ENCODE measurements at places on chromosomes 7 and 10.

DNA sequence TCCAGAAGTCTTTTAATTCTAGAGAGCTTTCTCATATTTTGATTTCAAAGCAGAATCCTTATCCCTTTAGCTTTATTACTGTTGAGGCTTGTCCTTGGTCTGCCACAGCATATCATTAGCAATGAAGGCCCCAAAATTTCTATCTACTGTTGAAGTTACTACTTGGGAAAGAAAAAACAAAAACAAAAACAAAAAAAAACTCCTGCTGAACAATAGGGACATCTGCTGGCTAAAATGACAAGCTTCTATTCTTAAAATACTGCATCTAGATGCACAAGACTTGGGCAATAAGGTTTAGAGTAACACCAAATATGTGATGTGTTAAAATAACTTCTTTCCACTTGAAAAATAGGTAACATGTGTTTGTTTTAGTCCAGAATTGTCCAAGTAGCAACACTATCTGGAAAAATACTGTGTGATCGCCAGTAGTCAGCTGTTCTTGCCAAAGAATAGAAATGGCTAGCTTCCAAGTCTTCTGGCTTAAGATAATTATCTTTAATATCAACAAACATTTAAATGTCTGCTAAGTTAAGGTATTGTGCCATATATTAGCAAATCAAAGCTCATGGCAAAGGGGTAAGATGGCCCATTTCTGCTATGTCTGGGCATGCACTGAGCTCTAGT, 3.8 kb upstream of the DMTF1 start:
- no peak for DNase-seq

GRCh38 chr7:27143023-27143949, at the start of gene HOXA5:
HOXA5 (minus strand) TSS chr7:27143681; CDS start chr7:27143607, 74 bp downstream.
- peak; percentile 63 for DNase-seq

GRCh38 chr7:23698822-23699221, 11.2 kb upstream of the STK31 start:
- no peak for DNase-seq

GRCh38 chr10:129707406-129708388, 240.7 kb downstream of the MGMT start:
- no peak for DNase-seq

DNA sequence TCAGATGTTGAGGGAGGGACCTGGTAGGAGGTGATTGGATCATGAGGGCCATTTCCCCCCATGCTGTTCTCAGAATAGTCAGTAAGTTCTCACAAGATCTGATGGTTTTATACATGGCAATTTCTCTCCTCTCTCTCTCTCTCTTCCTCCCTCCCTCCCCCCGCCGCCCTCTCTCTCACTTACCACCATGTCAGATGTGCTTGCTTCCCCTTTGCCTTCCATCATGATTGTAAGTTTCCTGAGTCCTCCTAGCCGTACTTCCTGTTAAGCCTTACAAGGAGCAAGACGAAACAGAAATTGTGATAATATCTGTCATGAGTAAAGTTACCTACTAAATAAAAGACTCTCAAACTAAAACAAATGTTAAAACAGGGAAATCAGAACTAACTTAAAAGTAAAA, 19.9 kb upstream of the GPR141 start:
- DNase-seq = no peak

DNA sequence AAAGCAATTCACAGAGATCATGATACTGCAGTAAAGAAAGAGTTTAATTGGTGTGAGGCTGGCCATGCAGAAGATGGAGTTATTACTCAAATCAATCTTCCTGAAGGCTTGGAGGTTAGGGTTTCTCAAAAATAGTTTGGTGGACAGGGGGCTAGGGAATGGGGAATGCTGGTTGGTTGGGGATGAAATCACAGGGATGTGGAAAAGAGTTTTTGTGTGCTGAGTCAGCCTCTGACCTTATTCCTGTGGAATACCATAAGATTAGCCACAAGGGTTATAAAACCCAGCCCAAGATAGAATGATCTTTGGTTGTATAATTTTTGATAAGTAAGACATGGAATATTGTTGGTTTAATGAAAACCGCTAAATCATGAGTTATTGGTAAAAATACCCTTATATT, 764.3 kb downstream of the TYW1 start:
- no peak for DNase-seq

DNA sequence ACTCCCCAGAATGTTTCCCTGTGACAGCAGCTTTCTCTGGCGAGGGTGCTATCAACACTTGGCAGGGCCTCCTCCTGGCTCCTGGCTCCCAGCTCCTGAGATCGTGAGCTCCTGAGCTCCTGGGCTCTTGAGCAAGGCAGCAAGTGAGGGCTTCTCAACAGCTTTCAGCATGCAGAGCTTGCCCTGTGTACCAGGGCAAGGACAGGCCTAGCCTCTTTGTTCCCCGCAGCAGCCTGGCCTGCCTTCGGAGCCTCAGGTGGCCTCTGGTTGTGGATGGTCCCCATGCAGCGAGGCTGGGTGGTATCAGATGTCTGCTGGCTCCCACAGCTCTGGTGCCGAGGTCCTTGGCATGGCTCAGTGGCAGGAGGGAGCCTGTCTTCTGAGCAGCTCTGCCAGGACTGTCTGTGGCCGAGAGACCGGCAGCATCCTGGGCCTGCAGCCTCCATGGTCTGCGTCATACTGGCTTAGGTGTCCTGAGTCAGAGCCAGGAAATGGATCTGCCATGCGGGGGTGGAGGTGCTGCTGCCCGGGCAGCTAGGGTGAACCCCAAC, 44.2 kb downstream of the ZMIZ1 start:
- peak; percentile 75 for DNase-seq

DNA sequence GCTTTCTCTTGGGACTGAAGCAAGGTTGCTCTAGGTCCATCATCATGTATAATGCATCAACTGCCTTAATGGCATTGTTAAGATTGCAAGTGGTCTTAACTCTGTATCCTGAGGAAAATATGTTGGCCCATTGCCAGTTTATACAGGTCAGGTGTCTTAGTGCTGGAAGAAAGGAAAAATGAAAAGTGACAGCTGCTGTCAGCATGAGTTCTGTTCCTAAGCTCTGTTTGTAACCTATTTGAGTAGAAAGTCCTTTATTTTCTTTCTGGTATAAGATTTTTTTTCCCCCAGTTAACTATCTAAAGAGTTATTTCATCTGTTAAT, 127.2 kb downstream of the SRI start:
- no peak for DNase-seq

GRCh38 chr10:113849140-113849803, 4.6 kb downstream of the DCLRE1A start:
- DNase-seq = no peak

DNA sequence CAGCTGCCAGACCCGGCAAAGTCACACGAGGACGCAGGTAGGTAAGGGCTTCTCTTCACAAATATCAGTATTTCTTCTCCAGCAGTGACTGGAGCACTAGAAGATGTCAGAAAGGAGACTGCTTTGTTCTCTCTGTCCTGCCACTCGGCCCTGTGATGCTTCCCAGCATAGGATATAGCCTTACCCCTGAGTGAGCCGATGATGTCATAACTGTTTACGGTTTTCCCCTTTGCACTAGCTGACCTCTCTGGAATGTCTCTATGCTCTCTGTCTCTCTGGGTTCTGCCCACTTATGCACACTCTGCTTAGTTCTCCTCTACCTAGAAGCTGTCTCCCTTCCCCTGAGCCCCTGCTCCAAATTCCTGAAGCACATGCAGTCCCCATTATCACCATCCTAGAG, 167.5 kb upstream of the PODXL start:
- DNase-seq = no peak

- no peak for DNase-seq
Observed at GRCh38 chr10:97134110-97134509, 51.6 kb downstream of the SLIT1 start.

- DNase-seq = no peak
Observed at GRCh38 chr7:121049897-121050296, 61.4 kb downstream of the CPED1 start.
